ENCODE measurements at places on chromosomes 5 and 9. TPM values are rescaled to one million over a fixed set of nuclear protein-coding genes. Genes with fewer than 3 reads are reported as not detected.

The TNFSF15 gene
- 0.42 TPM for total RNA-seq

GRCh38 chr9:91567642-91568274, 144.1 kb upstream of the NFIL3 start:
- DNase-seq = no peak

- DNase-seq = no peak
Observed at GRCh38 chr5:65126542-65127069, 355.1 kb downstream of the ADAMTS6 start.

The PLEKHG4B gene
- not detected for total RNA-seq

GRCh38 chr9:137297966-137298365, 4.1 kb downstream of the NRARP start:
- no peak for DNase-seq

- no peak for DNase-seq
Observed at GRCh38 chr5:172758077-172758833, 12.7 kb downstream of the DUSP1 start.

DNA sequence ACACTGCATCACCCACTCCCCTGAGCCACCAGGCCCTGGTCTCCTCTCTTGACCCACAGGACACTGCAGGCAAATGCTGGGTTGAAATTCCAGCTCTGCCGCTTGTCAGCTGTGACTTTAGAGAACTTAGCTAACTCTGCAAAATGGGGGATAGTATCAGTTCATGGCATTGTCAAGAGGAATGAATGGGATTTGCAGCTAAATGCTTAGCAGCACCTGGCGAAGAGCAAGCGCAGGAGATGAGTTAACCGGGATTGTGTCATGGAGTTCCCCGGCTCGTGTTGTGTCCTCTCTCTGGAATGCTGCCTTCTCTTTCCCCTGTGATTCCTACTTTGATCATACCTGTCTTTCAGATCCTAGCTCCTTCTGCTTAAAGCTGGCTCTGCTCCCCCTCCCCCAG, 67.1 kb downstream of the DAB2IP start:
- DNase-seq = no peak

The LHX2 gene
- 0.74 TPM for total RNA-seq

The DCP2 gene
- total RNA-seq = 12.6 TPM

GRCh38 chr5:173757403-173758209, 130.5 kb upstream of the CPEB4 start:
- no peak for DNase-seq

DNA sequence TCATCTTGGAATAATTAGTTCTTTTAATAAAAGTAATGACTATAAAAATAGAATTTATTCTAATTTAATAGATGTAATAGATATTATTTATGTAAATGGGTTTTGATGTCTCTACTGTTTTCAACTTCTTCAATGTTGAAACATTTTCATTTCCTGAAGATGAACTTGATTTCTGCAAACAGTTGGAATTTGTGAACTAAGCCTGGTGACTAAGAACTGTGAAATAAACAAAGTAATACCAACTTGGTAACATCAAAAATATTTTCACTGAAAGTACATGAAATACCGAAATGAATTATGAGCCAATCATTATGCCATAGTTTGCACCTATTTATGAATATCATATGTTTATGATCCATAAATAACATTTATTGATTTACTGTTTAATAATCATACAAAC, 143.8 kb upstream of the FGF10 start:
- no peak for DNase-seq

GRCh38 chr5:173673295-173674101, 57.0 kb upstream of the BOD1 start:
- no peak for DNase-seq

- DNase-seq = no peak
Observed at GRCh38 chr9:122121931-122122330, 28.8 kb upstream of the TTLL11 start.

DNA sequence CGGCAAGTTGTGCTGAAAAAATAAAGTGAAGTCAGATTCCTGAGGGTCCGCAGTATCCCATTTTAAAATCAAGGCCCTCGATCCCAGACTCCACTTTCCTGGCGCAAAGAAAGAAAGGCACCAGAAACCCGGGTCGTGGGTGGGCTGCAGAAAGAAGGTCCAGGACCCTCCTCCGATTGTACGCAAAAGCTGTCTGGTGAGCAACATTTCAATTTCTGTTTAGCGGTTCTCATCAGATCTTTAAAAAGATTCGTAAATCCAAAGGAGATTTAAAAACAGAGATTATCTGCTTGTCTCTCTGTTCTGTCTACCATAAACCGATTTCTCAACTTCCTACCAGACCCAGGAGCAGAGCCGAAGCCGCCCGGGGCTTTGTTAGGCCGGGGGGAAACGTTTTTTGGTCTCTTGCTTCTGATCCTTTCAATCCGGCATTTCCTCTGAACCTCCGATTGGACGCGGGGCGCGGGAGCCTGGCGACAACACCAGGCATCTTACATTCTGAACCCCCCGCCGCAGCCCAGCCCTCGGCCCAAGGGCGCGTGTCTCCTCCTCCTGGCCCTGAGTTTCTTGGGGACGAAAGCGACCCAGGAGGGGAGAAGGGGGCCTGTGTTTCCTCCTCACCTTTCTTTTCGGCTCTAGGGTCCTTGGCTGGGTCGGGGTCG, 746 bp downstream of the NKX2-5 start:
- peak; percentile 54 for DNase-seq

GRCh38 chr5:128877476-128877875, 87.8 kb upstream of the SLC27A6 start:
- DNase-seq = no peak

The KLF4 gene
- 1.9 TPM for total RNA-seq

GRCh38 chr5:125043781-125044391, 297.4 kb upstream of the ZNF608 start:
- DNase-seq = peak; percentile 91

GRCh38 chr9:118058227-118058626, 354.0 kb downstream of the TLR4 start:
- DNase-seq = no peak

GRCh38 chr5:142008813-142009212, 4.0 kb downstream of the GNPDA1 start:
- no peak for DNase-seq

The IL3 gene
- total RNA-seq = not detected

GRCh38 chr5:67286006-67286405, 89.4 kb upstream of the CD180 start:
- DNase-seq = no peak

The PCSK5 gene
- total RNA-seq = not detected

DNA sequence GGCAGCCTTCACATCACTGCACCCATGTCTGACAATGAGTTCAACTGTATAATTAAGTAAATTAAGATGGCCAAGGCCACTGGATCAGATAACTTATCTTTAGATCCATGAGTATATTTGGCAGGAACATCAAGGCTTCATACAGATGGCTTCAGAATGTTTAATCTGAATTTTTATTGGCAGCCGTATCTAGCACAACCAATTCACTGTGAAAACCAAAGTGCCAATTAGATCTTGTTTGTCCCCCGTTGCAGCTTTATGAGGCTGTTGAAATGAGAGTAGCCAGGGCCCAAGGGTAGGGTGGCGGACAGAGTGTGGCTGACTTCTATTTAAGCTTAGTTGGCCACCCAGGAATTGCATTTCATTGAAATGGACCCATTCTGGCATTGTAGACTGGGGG, 137.7 kb downstream of the SYK start:
- no peak for DNase-seq

The SLC23A1 gene
- not detected for total RNA-seq

DNA sequence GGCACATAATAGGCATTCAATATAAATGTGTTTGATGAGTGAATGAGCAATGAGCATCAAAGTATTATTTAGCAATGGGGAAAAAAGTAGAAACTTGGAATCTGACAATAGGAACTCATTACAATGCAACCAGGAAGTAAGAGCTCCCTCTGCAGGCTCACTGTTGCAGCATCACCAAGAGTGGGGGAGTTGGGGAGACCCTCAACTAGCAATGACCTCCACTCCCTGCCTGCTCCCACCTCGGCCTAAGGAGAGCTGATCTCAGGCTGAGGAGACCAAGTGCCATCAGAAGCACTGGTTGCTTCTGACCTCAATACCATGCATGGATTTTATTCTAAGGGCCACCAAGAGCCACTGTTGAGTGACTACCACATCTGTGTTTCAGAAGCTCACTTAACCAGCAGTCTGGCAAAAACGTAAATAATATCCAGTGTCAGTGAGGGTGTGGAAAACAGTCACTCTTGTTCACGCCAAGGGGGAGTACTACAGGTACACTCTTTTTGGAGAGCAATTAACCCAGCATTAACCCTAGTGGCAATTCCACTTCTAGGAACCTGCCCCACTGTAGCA, 8.0 kb downstream of the VDAC1 start:
- no peak for DNase-seq

Data from MG63 (cell line).